ENCODE measurements at places on chromosomes 16 and 17.
A peak's percentile ranks its signal among the peaks of the same experiment; 100 is the strongest.

GRCh38 chr16:89001117-89002027 lies 24.4 kb upstream of the CBFA2T3 start:
- DNase-seq: no peak

DNA sequence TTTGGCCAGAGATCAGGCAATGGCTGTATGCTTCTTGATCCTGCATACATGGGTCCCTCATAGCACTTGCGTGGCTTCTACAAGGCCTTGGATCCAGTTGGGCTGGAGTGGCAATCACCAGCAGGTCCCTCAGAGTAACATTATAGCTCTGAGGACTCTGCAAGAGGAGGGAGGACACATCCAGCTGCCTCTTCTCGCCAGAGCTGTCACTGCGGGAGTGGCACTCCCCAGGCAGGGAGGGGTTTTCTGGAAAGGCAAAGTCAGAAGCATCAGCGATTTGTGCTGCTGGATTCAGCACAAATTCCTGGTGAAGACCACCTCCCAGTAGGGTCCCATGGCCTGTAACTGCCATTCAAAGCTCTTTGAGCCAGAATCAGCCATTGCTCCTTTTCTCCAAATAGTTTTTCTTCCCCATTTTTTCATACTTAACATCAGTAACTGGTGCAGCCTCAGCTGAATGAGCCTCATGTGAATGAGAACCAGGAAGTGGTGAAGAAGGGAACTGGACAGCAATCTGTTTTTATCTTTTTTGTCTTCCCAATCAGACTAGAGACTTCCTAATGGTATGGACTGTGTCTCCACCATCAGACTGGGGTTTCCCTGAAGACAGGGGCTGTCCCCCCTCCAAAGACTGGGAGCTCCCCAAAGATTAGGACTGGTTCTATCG lies 40.6 kb upstream of the HOXB13 start:
- DNase-seq: no peak

DNA sequence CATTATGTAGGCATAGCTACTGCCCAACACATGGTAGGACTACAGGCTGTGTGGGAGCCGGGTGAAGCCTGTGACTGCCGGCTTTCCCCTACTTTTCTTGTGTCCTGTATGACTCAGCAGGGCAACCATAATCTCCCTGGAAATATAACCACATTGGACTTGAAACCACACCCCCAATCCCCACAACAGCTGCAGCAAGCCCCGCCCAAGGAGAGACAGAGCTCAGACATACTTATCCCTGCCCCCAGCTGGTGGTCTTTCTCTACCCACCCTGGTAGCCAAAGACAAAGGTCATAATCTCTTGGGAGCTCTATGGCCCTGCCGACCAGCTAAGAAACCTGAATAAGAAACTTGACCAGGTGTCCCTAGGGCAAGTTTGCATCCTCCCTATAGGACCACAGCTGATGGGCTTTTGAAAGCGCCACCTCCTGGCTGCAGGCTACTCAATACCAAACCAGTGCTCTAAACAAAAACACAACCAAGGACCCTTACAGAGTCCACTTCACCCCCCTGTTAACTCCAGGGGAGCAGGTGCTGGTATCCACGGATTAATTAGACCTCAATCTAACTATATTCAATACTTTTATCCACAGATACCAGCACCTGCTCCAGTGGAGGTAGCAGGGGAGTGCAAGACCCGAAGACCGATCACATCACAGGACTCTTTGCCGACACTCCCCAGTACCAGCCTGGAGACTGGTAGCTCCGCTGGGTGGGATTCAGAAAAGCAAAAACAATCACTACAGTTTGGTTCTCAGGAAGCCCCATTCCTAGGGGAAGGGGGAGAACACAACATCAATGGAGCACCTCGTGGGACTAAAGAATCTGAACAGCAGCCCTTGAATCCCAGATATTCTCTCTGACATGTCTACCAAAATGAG lies 91.2 kb downstream of the IRX5 start:
- DNase-seq: no peak

DNA sequence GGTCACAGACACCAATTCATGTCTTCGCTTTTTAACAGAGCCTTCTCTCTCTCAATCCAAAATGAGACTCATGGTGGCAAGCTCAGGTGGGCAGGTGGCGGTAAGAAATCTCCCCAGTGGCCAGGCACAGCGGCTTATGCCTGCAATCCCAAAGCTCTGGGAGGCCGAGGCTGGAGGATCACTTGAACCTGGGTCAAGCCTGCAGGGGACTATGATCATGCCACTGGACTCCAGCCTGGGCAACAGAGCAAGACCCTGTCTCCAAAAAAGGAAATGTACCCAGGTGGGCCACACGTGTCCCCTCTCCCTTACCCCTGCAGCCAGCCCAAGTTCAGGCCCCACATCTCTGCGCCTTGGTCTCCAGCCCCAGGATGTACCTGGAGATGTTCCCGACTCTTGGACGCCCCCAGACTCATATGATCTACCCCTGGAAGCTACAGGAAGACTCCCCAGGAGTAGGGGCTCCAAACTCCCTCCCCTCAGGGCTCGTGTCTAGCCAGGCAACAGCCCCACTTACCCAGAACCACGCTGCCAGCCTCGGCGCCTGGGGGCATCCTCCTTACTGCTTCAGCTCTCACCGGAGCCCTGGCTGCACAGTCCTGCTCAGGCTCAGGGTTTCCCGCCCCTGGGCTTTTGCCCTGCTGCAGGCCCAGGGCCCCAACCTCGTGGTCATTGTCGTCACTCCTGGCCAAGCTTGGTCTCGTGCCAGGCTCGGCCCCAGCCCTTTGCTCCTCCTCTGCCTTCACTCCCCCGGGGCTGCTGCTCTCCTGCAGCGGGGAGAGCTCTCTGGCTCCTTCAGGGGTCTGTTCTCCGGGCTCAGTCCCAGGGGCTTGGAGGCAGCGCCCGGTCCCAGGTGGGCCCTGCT lies 16.2 kb downstream of the MYLK3 start:
- no peak for DNase-seq

DNA sequence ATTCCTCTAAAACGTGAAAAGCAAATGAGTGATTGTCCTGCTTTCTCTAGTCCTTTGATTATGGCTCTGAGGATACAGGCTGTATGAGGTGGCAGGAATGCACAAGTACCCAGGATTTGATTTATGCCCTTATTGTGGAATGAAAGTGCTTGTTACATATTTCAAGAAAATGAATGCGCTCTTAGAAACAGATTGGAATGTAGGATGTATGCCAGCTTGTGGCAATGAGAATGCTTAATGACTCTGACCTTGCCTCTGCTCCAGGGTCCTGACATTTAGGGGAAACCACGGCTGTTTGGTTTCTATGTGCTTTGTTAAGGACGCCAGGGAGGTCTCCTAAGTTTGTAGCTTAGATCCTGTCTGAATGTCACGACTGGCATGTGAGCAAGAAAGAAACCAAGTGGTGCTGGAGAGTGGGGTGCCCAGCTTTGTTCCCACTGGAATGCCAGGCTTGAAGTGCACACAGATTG lies 22.0 kb downstream of the PRCD start:
- DNase-seq: no peak

DNA sequence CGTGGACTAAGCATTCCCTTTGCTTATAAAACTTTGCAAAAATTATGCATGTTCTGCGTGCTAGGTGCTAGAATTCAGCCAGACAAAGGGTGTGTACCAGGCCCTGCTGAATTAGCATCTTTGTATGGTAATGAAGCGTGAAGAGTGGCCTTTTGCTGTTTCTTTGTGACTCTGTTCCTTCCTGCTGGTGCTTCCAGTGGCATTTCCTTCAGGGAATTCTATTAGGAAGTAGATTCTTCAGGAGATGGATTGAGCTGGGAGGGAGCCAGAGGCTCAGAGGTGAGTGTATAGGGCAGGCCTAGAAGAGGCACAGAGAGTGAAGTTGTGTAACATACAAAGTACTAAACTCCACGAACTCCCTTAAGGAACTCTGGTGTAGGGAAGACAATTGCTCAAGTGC lies 73.9 kb upstream of the ASIC2 start:
- DNase-seq: no peak

DNA sequence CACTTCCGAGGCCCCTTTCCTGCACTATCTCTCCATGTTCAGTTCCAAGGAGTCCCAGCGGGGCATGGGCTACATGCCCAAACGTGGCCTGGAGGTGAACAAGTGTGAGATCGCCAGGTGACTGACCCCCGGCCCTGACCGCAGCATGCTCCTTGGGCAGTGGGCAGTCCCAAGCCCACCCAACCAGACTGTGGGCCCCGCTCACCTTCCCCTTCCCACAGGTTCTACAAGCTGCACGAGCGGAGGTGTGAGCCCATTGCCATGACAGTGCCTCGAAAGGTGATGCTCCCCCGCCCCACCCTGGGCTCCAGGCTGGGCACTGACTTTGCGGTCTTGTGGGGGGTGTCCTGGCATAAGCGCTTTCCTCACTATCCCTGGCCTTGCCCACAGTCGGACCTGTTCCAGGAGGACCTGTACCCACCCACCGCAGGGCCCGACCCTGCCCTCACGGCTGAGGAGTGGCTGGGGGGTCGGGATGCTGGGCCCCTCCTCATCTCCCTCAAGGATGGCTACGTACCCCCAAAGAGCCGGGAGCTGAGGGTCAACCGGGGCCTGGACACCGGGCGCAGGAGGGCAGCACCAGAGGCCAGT lies 4.7 kb downstream of the CORO1A start:
- peak; percentile 16 for DNase-seq

- no peak for DNase-seq
Observed at GRCh38 chr17:50311483-50311882, 34.4 kb upstream of the XYLT2 start.

DNA sequence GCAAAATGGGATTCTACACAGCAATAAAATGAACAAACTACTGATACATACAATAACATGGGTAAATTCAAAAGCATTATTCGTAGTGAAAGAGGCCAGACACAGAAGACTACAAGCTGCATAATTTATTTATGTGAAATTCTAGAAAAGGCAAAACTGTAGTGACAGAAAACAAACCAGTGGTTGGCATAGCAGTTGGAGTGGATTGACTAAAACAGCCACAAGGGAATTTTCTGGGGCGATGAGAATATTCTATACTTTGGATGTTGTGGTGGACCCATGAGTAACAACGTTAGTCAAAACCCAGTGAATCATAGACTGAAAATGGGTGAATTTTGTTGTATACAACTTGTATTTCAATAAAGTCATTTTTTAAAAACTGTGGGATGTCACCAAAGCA lies 63.2 kb upstream of the RPL38 start:
- no peak for DNase-seq

- DNase-seq: peak; percentile 32
Observed at GRCh38 chr17:57086069-57086930, 1.3 kb downstream of the AKAP1 start.

DNA sequence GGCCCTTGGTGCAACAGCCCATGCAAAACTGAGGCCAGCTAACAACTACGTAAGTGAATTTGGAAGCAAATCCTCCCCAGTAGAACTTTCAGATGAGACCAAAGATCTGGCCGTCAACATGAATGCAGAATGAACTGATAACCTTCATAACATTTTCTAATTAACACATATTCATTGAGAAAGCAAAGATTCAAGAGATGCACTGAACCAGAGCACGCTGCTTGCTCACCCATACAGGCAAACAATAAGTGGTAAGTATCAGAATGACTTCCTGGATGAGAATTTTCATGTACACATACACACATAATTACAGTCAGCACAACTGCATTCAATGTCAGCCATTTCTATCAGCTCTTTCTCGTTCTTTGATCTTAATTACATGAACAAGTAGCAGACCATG lies 30.6 kb downstream of the XYLT1 start:
- no peak for DNase-seq

GRCh38 chr17:79927136-79927661 lies 88.0 kb upstream of the CBX4 start:
- DNase-seq: no peak

DNA sequence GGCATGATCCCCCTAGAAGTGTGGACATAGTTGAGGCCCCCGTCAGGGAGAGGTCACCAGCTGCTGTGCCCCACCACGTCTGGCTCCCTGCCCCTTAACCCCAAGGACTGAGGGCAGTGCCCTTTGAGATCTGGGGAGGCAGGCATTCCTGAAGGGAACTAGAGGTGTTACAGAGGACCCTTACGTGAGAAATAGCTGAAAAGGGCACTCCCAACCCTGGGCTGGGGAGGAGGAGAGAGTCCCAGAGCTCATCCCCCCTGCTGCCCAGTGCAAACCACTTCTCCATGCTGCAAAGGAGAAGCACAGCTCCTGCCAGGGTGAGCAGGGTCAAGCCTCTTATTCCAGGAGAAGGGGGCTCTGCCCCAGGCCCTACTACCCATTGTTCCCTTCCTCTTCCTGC lies 10.3 kb upstream of the MINK1 start:
- DNase-seq: no peak

DNA sequence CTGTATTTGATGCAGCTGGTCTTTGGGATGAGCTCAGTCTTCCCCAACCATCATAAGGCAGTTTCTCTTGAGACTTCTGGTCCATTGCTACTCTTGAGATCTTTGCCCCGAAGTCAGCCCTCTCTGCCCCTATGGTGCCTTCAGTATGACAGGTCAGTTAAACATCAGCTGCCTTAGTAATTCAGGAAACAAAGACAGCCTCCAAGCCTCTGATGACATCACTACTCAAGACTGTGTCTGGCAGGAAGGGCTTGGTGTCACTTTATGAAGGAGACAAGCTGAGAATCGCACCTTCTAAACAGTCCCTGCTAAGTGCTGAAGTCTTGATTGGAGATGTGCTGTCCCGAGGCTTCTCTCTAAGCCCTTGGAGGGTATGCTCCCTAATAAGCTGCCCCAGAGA lies 104.9 kb upstream of the TBX2 start:
- DNase-seq: no peak

- peak; percentile 46 for DNase-seq
Observed at GRCh38 chr17:17416400-17417360, 60.1 kb upstream of the MED9 start.

DNA sequence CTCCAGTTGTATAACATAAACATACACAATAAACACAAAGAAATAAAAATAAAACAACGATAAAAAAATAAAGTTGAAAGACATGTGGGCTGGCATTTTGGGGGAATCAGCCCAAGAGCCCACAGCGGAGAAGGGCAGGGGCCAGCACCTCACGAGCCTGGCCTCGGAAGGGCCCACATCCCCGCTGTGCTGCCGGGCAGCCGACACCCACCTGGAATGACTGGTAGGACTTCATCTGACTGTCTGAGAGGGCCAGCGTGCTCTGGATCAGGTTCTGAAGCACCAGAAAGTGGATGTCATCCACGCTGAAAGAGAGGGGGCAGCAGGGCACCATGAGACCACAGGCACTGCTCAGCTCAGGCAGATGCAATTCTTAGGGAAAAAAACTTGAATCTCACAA lies 73.5 kb downstream of the GTF3C1 start:
- DNase-seq: no peak
